CD4-positive, CD25-positive, alpha-beta regulatory T cell (primary cell): ENCODE measurements at places on chromosomes 13 and 19. TPM values are rescaled to one million over a fixed set of nuclear protein-coding genes. Genes with fewer than 3 reads are reported as not detected.

DNA sequence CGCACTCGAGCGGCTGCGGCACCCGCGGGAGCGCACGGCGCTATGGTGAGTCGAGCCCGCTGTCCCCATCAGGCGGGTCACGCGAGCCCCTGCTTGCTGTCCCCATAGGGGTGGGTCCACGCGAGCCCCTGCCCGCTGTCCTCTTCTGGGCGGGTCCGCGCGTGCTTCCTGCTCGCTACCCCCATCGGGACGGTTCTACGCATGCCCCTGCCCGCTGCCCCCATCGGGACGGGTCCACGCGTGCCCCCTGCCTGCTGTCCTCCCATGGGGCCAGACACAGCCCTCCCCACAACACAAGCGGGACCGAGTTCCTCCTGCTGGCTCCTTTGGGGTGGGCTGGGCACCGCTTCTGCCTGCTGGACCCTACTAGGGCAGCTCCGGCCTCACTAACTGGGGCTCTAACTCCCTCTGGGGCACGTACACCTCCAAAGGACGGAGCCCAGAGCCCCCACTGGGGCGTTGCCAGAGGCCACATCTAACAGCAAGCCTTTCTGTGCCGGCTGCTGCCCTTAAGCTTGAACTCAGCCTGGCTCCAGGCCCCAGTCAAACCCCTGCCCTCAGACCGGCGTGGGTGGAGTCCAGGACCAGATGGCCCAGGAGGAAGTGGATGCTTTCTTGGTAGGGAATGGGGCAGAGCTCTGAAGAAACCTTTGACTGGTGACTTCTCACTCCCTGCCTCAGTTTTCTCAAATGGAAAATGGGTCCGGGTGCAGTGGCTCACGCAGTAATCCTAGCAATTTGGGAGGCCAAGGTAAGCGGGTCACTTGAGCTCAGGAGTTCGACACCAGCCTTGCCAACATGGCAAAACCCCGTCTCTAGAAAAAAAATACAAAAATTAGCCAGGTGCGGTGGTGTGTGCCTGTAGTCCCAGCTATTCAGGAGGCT lies 722 bp downstream of the COLGALT1 start:
- peak; percentile 41 for DNase-seq

RBM26 gene
- total RNA-seq: 86.4 TPM

- DNase-seq: no peak
Measured at GRCh38 chr13:98295371-98295770, 118.3 kb upstream of the RNF113B start.

DNA sequence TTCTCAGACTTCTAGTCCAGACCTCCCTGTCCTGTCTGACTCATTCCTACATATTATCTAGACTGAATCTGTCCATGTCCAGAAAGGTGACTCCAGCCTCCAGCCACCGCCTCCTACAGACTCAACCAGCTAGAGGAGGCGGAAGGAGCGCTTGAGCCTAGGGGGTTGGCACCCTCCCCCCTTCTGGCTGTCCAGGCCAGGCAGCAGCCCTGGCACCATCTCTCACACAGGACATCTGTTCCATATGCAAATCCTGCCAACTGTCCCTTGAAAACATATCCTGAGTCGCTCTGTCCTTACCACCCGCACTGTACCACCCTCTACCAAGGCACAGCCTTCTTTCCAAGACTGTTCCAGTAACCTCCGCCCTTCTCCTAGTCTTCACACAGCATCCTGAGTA lies 150.7 kb upstream of the WASF3 start:
- DNase-seq: no peak

GRCh38 chr19:17975032-17975431 lies 8.1 kb downstream of the KCNN1 start:
- DNase-seq: no peak
